ENCODE measurements at places on chromosomes 4 and X. TPM values are rescaled to one million over a fixed set of nuclear protein-coding genes. Genes with fewer than 3 reads are reported as not detected.
A peak's percentile ranks its signal among the peaks of the same experiment; 100 is the strongest.

- H3K27me3 ChIP-seq: no peaks in the 10 kb centered on the region
- H3K27ac ChIP-seq: no peak overlapping the region
- H3K36me3 ChIP-seq: no peaks in the 10 kb centered on the region
- H3K4me3 ChIP-seq: no peak overlapping the region
- DNase-seq: no peak
- H3K4me1 ChIP-seq: no peaks in the 10 kb centered on the region
These were observed 90.4 kb downstream of the MOSPD2 start for GRCh38 chrX:14963447-14964236.

GRCh38 chr4:184019076-184019475 lies 114.0 kb downstream of the STOX2 start:
- H3K36me3 ChIP-seq: no peaks in the 10 kb centered on the region
- no peak for DNase-seq
- H3K4me1 ChIP-seq: no peaks in the 10 kb centered on the region
- H3K27me3 ChIP-seq: no peaks in the 10 kb centered on the region

- no peak overlapping the region for H3K4me3 ChIP-seq
- no peak overlapping the region for H3K27ac ChIP-seq
- no peaks in the 10 kb centered on the region for H3K27me3 ChIP-seq
- DNase-seq: no peak
- H3K4me1 ChIP-seq: no peaks in the 10 kb centered on the region
- no peaks in the 10 kb centered on the region for H3K36me3 ChIP-seq
These were observed 33.0 kb downstream of the SNCA start for GRCh38 chr4:89803915-89804314.

GRCh38 chr4:36320117-36320896 lies 38.9 kb downstream of the DTHD1 start:
- peaks cover 52% of the 10 kb centered on the region for H3K4me1 ChIP-seq
- H3K27ac ChIP-seq: peak overlapping the region; percentile 79
- H3K4me3 ChIP-seq: no peak overlapping the region
- H3K27me3 ChIP-seq: no peaks in the 10 kb centered on the region
- peak; percentile 54 for DNase-seq
- H3K36me3 ChIP-seq: no peaks in the 10 kb centered on the region

The WFS1 gene
- 4.6 TPM for total RNA-seq

The KLB gene
- 0.08 TPM for total RNA-seq

DNA sequence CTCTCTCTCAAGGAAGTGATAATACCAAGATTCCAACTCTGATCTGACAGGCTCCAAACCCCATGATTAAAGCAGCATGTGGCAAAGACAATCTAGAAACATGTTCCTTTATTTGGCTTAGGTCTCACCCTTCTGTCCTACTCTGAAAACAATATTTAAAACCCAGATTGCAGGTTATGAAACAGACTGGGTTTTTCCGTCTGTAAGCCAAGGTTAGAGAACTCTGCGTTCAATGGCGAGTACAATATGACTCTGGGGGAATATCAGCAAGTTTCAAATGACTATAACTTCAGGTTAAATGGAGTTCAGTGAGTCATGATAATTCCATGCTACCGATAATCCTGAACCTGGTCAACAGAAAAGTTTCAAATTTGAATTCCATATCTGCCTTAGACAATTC lies 50.8 kb downstream of the ANAPC10 start:
- H3K36me3 ChIP-seq: no peaks in the 10 kb centered on the region
- peak overlapping the region; percentile 38 for H3K27ac ChIP-seq
- no peaks in the 10 kb centered on the region for H3K27me3 ChIP-seq
- peak; percentile 21 for DNase-seq
- H3K4me1 ChIP-seq: 0 out of 2 replicates have a peak, but pooled peaks cover 4% of the 10 kb centered on the region

DNA sequence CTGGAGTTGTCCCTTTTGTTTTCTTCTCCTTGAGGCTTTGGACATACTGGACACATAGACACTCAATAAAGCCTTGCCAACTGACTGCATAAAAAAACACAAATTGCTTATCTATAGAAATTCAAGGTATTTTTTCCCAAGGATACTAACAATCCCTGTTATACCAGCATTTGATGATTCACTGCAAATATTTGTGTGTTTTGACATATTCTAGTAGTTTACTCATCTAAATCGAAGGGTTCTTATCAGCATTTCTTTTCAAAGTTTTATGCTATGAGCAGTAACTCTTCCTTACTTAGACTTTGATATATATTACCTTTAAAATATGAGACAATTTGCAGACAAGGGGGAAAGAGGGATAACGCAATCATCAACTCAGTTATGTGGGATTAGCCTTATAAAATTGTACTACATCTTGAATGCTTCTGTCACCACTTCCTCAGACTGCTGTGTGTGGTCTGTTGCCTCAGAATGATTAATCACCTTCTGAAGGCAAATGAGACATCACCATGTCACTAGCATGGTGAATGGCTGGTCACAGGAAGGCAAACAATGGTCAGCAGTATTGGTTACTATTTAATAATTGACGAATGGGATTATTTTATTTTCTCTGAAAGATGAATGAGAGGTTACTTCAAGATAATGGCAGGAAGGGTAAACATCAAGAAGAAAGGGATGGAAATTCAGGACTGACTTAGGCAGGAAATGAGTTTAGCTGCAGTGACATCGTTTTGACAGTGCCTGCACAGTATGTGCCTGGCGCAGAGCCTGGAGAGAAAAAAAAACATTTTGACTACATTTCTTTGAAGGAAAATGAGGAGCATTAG lies 544.3 kb upstream of the CNKSR2 start:
- no peaks in the 10 kb centered on the region for H3K27me3 ChIP-seq
- H3K4me3 ChIP-seq: no peak overlapping the region
- H3K27ac ChIP-seq: no peak overlapping the region
- no peaks in the 10 kb centered on the region for H3K4me1 ChIP-seq

All from GM12878 (cell line).